NCI-H1436 (cell line): ENCODE measurements at places on chromosomes 2 and 18.

GRCh38 chr2:238763471-238763995 is 84.4 kb upstream of the TWIST2 start:
- DNase-seq = no peak

DNA sequence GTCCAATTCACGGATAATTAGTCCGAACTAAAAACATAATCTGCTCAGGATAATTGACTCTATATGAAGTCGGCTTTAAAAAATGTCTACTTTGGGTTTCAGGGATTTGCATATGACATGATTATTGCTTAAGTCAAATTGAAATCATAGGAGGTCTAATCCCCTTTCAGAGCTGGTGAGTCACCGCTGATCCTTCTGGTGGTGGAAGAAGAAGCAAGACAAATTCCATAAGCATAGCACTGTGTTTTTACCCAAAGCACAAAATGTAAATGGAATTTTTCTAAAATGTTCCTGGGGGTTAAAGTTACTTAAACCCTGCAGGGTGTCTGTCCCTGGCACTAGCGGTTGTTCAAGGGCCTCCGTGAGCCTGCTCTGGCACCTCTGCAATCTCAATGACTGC is 460.2 kb downstream of the LRATD1 start:
- no peak for DNase-seq

- no peak for DNase-seq
These were observed 406.2 kb downstream of the SUCLG1 start for GRCh38 chr2:84052913-84053312.

GRCh38 chr2:144523596-144524117 is 3.7 kb upstream of the ZEB2 start:
- DNase-seq = no peak

DNA sequence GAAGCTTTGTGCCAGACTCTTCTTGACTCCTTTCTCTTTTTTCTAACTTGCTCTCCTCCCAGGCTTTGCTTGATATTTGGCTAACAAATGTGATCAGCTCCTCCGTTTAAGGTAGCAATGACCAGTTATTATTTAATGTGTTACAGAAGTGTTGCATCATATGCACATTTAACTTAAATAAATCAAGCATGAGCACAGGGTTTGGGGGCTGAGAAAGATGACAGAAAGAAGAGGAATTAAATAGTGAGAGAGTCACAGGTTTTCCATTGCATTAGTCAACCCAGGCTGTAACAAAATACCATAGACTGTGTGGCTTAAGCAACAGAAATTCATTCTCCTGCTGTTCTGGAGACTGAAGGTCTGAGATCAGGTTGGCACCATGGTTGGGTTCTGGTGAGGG is 343.8 kb downstream of the RPRM start:
- no peak for DNase-seq

DNA sequence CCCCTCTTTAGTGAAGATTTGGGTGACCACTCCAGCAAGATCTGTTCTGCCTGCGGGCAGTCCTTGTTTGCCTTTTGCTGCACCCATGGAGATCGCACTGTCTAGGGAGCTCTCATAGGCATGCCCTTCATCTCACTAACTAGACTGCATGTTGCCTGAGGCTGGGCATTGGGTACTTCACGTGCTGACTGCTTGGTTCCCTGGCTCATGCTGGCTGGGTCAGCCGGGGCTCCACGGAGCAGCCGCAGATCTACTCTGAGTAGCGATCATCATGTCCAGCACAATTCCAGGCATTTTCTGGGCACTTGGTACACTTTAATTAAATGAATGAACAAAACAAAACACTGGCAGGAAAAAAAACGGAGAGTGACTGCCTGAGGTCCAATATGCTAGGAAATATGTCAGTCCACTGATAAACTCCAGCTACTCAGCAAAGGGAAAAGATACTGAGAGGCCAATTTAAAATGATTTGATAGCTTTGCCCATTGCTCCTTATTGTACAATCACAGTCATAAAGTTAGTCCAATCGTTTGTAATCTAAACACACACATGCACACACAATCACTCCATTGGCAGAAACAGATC is 220.3 kb downstream of the C1D start:
- DNase-seq = no peak

DNA sequence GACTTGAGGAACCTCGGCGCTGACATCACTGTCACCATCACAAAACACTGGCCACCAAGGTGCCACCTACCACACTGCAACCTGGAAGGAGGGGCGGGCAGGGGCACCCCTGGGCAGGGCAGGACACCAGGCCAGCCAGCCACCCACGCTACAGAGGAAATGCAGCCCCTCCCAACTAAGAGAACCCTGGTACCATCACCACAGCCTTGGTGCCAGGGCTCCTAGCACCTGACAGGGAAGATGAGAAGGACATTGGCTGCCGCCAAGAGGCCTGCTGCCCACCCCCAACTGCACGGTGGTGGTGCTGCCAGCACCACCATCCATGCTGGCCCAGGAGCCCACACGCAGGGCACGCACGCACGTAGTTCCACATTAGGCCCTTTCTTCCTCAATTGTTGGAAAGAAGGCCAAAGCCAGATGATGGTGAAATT is 88.7 kb downstream of the HDAC4 start:
- DNase-seq = no peak

DNA sequence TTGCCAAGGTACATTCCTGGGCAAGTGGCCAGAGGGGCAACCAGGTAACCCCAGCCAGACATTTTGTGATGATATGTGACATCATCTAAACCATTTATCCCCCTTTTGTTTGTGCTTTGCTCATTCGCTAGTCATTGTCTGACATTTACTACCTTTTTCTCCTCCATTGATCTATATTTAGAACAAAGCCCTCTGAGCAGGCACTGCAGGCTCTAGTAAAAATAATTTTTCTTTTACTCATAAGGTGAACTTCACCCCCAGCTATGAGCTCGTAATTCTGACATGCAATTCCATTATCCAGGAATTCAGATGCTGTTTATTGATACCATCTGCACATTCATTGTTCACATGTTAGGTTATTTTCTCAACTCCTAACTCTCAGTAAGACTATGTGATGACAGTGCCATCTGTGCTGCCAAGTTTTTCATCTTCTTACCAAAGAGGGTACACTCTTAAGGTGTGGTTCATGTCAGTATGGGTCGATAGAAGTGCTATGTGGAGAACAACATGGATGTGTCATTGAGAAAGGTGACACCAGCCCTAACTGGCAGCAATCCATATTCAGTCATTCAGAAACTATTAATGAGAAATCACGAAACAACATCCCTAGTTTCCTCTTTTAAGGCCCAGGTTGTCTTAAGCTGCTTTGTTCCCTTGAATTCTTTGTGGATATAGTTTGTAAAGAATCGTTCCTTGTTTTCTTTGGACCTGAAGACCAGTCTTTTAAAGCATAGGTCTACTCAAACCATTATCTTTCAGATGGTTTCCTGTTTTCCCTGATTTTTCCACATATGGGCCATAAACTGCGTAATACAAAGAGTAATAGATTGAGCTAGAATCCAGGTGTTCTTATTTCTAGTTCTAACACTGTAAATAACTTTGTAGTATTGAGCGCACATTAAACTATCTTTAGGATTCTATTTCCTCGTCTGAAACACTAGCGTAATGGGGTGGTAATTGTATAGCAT is 978.1 kb upstream of the CDH2 start:
- DNase-seq = no peak

DNA sequence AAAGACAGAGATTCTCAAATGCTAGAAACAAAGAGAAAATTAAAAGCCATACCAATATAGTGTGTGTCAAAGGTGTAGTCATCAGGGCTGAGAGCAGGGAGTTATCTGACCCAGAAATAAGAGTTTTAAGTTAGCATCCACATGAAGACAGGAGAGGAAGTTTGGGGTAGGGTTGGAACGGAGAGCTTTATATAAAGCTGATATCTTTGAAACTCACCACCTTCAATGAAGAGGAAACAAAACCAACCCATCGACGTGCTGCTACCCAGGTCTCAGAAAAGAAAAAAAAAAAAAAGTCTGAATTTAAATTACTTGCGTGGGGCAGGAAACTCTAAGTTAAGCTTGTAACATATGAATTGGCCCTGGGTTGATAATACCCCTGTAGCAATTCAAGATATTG is 42.4 kb downstream of the ARL4C start:
- DNase-seq = no peak

GRCh38 chr2:118469103-118469502 is 378.3 kb downstream of the EN1 start:
- no peak for DNase-seq

DNA sequence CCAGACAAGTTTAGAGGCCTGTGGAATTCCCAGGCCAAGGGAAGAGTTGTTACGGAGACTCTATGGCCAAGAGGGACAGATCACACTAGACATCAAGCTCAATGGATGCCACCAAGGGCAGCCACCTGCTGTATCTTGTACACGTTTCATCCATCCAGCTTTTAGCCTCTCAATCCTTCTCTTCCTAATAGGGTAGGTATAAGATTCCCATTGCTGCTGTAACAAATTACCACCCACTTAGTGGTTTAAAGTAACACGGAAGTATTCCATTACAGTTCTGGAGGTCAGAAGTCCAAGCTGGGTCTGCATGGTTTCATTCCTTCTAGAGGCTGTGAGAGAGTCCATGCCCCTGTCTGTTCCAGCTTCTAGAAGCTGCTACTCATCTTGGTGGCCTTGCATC is 87.8 kb downstream of the GBX2 start:
- DNase-seq = no peak

- peak; percentile 43 for DNase-seq
These were observed 51.7 kb upstream of the CCDC85A start for GRCh38 chr2:56132138-56132537.

DNA sequence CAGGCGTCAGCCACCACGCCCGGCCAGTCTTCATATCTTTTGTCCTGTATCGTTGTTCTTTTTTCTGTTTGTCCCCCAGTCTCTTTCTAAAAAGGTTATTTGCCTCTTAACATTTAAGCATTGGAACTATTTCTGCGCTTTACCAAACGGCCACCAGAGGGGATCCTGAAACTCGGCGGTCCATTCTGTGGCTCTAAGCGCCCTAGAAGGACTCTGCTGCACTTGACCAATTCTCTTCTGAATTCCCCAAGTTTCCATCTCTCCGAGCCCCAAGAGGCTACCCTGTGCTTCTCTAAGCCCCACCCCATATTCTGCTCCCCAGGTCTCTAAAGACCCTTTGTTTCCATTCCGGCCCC is 33.1 kb upstream of the REG3G start:
- DNase-seq = no peak
